ENCODE measurements at places on chromosomes 2 and 18.

- DNase-seq = no peak
Measured at GRCh38 chr2:230840301-230840700, 24.4 kb upstream of the ITM2C start.

DNA sequence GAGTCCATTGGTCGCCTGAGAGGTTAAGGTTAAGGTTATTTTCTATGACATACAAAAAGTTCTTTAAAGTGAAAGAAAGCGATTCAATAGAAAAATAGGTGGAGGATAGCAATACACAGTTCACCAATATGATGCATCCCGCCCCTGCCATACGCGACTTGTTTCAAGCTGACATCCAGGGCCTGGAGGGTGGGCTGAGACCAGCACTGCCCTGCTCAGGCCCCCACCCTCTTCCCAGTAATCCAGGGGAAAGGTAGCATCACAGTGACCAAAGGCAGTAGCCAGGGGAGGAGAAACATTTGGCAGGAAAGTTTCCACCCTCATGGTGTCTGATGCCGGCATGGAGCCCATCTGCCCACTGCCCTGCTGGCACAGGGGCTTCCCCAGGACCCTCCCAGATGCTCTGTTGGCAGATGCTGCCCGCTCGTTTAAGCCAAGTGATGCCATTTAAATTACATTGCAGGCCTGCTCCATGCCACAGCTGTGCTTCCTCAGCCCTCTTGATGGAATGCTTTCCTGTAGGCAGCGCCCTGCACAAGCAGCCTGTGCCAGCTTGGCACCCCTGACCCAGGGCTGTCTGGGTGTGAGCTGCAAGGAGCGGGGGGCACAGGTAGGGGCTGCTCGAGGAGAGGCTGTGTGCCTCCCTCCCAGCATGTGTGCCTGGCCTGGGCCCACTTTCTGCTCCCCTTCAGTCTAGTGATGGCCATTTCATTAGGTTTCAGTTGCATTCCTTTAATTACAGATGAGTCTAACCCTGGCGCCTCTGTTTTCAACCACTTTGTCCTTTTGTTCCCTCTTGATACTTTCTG is 10.7 kb upstream of the ANO7 start:
- peak; percentile 83 for DNase-seq

DNA sequence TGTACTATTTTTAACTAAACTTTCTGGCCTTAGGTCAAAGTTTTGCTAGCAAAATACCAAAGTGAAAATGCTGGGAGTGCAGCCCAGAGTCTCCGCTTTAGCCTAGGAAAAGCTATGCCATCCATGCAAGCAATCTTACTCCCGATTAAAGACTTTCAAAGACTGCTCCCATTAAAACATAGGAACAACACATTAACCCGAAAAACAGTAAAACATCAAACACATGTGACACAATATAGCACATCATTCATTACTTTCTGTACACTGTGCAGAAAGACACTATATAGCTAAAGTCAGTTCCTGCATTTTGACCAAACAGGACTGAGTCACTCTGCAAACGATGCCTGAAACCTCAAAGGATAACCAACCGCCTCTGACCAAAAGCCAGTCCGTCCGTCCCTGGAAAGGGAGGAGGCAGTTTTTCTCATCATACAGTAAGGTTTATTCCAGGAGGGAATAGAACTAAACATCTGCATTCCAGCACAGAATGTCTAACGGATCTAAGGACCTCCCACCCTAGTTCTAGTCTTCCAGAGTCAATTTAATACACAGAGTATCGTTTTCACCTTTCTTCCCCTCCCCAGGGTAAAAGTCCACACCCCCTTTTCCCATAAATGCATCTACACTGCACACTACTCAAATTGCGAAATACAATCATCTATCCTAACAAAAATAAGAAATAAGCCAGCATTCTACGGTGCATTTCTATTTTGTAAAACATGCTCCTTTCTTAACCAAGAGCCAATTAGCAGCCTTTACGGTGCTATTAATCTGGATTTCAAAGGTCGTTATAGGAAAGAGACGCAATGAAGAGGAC is 1.7 kb downstream of the ROCK2 start:
- peak; percentile 47 for DNase-seq

GRCh38 chr2:240196716-240197461 is 56.4 kb upstream of the OTOS start:
- DNase-seq = peak; percentile 89

DNA sequence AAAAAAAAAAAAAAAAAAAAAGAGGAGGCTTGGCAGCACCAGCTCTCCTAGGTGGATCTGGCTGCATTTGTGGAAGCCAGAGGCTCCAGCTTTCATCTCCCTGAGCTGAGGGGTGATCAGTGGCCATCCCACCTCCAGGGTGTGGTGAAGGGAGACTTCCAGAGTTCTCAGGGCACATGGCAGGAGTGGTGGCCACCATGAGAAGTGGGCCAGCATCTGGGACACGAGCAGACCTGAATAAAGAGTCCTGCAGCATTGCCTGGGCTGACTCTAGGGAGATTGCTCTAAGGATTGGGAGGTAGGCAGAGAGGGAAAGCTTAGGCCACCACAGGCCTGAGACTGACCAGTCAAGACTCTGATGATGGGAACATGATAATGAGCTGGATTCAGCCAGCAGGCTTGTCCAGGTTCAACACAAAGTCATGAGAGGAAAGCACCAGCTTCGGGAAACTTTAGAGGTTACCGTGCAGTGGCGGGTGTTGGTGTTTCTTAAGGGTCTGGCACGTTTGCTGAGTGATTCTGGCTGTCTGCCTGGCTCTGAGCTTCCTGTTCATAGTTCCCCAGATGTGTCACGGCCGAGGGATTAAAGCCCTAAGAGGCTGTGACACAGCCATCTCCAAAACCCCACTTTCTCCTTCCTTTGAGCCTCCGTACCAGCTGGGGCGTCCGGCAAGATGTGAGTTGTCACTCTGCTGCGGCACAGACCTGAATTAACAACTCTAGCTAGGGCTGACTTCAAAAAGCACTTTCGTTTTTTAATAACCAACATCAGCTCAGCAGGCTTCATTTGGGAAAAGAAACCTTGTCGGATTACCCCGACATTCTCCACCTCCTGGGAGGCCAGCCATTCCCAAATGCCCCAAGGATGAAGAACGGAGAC is 38.3 kb upstream of the IL1R1 start:
- DNase-seq = peak; percentile 89

GRCh38 chr2:236731767-236732580 is 162.3 kb downstream of the ACKR3 start:
- peak; percentile 72 for DNase-seq

GRCh38 chr2:195498839-195499490 is 158.1 kb upstream of the SLC39A10 start:
- no peak for DNase-seq

GRCh38 chr2:99816908-99817307 is 325.5 kb downstream of the AFF3 start:
- DNase-seq = no peak

DNA sequence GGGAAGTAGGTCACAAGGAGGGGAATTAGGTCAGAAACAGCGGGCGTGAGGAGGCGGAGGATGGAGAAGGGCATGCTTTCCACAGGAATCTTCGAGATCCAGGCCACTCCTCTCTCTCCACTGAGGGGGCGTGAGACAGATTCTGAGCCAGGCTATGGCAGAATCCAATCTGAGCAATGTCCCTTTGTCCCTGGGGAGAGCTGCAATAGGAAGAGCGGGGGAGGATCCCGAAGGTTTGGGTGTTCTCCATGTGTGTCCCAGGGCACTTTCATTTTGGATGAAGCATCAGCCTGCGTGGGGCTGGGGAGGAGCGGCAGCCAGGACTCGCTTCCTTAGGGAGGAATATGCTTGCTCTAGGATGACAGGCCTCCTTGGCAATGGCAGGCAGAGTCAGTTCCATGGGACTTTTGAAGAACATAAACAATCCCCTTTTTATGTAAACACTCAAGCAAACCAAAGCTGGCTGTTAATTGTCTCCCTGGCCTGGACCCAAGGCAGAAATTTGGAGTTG is 84.0 kb downstream of the LIPG start:
- peak; percentile 72 for DNase-seq

GRCh38 chr2:181684454-181685149 is 4.3 kb upstream of the NEUROD1 start:
- no peak for DNase-seq

DNA sequence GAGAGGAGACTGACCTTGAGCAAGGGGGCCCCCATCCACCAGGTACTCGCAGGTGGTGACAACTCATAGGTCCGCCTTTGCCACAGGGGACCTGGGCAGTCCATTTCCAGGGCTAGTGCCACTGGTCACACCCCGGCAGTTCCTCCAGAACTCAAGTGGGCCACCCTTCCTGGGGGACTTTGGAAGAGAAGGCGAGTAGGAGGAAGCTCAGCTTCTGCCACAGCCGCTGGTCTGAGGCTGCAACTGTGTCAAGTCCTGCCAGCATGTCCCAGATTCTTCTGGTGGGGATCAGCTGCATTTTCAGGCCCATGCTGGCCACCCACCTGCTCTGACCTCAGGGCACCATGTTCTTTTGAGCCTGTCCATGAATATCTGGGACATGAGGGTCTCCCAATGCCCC is 423.9 kb upstream of the MYT1L start:
- DNase-seq = no peak

- DNase-seq = no peak
Measured at GRCh38 chr2:96262306-96262705, 3.5 kb downstream of the TMEM127 start.

DNA sequence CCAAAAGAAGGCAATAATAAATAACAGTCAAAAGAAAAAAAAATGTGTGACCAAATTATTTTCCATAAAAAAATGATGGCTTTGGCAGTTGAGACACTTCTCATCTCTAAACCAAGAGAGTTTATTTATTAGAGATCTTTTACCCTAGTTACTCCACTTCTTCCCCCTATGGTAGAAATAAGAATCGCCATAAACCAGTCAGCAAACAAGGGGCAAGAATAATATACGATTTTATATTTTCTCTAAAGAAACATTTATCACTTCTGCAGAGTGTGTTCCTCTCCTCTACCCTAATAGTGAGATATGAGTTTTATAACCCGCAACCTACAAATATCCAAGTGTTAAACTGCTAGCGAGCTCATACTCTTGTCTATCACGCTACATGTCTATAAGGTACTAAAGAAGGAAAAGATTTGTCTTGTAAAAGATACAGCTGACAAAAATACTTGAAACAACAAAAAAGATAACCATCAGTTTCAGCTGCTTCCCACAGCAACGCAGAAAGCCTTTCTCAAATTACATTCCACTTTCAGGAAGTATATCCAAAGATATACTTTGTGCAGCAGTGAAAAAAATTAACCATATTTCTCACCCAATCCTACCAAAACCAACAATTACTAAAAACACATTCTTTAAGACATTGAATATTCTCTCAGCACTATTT is 2.3 kb downstream of the RNF103 start:
- DNase-seq = peak; percentile 29

DNA sequence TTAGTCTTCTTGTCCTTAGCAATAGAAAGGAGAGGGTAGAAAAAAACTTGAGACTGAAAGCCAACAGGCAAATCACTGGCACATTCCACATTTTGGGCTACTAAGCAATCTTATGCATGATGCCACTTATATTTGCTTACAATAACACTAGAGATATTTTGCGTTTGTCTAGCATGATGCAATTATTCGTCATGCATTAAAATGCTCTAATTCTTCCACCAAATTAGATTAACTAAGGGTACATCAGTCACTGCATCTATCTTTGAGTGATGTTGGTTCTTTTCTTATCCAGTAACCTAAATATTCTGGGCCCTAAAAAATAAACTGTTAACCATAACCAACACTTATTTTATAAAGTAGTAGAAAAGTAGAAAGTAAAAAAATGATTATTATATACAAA is 1311.7 kb upstream of the CDH2 start:
- no peak for DNase-seq

- no peak for DNase-seq
Measured at GRCh38 chr18:23200756-23201155, 65.5 kb downstream of the CABLES1 start.

GRCh38 chr2:16773080-16773713 is 107.6 kb upstream of the CYRIA start:
- peak; percentile 74 for DNase-seq

- peak; percentile 74 for DNase-seq
Measured at GRCh38 chr2:96116424-96116878, at the start of gene ADRA2B. Gene ADRA2B (minus strand): TSS chr2:96116571. CDS start chr2:96116149, 422 bp downstream.

- DNase-seq = no peak
Measured at GRCh38 chr18:9612977-9613376, 1.4 kb downstream of the PPP4R1 start.

DNA sequence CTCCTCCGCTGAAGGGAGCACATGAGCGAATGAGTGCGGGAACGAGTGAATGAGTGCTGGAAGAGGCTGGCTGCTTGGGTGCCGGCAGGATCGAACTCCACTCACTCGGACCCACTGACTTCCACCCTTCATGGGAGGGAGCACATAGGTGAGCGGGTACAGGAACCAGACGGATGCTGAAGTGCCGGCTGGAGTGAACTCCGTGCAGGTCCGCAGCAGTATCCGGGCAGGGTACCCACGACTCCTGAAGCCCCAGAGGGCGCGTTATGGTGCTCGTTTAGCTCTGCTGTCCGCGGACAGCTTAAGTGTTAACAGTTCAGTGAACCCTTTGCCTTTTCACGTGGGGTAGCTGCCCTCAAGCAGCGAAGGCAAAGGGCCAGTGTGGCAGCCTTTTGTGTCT is 23.2 kb downstream of the RPRM start:
- DNase-seq = no peak

GRCh38 chr2:238884812-238885408 is 37.0 kb downstream of the TWIST2 start:
- DNase-seq = no peak

- no peak for DNase-seq
Measured at GRCh38 chr2:161306919-161307318, 1.3 kb upstream of the PSMD14 start.

DNA sequence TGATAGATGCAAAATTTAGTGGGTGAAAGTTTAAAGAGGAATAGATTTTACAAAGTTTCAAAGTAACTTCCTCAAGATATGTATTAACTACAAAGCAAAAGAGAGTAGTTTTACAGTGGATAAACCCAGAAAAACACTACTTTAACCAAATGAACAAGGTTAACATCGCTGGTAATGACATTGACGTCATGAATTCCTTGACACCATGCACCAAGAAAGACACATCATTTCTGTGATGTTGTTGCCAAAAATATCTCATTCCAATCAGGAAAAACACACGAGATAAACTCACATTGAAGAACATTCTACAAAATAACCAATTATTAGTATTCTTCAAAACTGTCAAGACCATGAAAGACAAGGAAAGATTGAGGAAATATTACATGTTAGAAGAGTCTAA is 605.6 kb upstream of the SETBP1 start:
- DNase-seq = no peak

DNA sequence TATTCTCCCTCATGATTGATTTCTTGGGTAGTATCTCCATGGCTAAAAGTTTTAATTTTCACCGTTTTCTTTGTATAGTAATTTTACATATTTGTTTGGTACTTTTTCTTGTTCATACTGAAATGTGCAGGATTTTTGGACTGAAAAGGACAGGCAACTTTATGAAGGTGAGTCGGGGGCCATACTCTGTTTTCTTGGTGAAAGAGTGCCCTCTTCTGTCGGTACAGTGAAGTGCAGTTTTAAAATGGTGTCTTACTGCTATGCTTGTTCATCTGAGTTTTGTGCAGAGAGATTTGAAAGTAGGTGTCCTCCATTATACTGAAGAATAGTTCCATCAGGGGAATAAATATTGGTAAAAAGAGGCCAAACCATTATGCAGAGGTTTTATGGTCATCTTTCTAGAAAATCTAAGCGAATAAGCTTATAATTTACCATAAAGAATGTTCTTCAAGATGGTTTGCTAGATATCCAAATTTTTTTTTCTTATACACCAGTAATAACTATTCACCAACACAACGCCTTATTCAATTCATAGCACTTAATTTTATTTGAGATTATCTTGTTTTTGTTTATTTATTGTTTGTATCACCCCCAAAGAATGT is 8.7 kb upstream of the SERPINB13 start:
- peak; percentile 63 for DNase-seq

GRCh38 chr2:216206041-216206703 is 97.0 kb downstream of the XRCC5 start:
- no peak for DNase-seq

GRCh38 chr2:44957656-44958327 is 16.3 kb downstream of the SIX3 start:
- DNase-seq = no peak
